ENCODE measurements at places on chromosomes 4 and X.

DNA sequence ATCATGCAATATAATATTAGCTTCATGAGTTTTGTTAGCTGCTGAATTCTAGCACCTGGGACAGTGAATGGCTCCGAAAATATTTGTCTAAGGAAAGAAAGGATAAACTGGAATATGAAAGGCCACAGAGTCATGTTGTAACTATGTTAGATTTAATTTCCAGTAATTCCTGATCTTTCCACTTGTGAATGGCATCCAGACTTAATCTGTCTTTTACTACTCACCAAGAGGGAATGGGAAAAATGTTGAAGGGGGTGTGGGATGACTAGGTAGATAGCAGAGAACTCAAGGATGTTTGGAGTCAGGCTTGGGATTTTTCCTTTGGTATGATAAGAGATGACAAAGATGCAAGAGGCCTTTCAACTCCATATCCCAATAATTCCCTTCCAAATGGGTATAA is 9.4 kb downstream of the ADH6 start:
- DNase-seq: no peak

- DNase-seq: no peak
Observed at GRCh38 chr4:54898056-54898562, 227.3 kb downstream of the KDR start.

DNA sequence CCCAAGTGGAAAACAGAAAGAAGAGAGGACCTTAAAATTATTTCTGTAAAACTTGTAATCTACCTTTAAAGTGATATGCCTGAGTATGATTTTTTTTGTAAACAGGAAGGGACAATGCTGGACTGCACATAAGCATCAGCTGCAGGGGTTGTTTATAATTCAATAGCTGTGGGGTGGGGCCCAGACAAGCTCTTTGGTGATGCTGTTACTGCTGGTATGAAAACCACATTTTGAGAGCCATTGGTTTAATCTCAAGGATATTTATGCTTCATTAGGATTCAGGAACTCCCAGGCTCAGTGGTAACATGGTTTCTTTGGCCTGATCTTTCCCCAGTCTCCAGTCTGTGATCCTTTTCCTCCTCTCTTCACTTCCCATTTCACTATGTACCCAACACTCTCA is 34.3 kb upstream of the GRPR start:
- DNase-seq: no peak

DNA sequence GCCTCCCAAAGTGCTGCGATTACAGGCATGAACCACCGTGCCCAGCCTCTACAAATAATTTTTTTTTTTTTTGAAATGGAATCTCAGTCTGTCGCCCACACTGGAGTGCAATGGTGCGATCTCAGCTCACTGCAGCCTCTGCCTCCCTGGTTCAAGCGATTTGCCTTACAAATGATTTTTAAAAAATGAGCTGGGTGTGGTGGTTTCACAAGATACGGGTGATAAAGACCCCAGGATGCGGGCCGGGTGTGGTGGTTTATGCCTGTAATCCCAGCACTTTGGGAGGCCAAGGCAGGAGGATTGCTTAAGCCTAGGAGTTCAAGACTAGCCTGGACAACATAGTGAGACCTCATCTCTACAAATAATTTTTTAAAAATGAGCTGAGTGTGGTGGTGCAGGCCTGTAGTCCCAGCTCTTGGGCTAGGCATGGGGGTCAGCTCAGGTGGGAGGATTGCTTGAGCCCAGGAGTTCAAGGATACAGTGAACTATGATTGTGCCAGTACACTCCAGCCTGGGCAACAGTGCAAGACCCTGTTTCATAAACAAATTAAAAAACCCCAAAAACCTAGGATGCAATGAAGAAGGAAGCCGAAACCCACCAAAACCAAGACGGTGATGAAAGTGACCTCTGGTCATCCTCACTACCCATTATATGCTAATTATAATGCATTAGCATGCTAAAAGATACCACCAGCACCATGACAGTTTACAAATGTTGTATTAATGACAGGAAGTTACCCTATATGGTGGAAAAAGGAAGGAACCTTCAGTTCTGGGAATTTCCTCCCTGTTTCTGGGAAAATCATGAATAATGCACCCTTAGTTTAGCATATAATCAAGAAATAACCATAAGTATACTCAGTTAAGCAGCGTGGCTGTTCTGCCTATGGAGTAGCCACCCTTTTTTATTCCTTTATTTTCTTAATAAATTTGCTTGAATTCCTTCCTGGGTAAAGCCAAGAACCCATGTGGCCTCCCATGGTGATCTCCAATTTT is 27.7 kb downstream of the PDGFRA start:
- DNase-seq: no peak

GRCh38 chr4:70895405-70895804 is 6.8 kb upstream of the MOB1B start:
- no peak for DNase-seq
